ENCODE measurements at places on chromosomes 16 and 17. TPM values are rescaled to one million over a fixed set of nuclear protein-coding genes. Genes with fewer than 3 reads are reported as not detected.

GRCh38 chr16:50588276-50588675, 40.1 kb downstream of the NKD1 start:
- no peaks in the 10 kb centered on the region for H3K36me3 ChIP-seq
- DNase-seq = no peak
- H3K27me3 ChIP-seq = no peaks in the 10 kb centered on the region
- H3K4me1 ChIP-seq = no peaks in the 10 kb centered on the region
- H3K27ac ChIP-seq = no peak overlapping the region
- H3K4me3 ChIP-seq = no peak overlapping the region

DNA sequence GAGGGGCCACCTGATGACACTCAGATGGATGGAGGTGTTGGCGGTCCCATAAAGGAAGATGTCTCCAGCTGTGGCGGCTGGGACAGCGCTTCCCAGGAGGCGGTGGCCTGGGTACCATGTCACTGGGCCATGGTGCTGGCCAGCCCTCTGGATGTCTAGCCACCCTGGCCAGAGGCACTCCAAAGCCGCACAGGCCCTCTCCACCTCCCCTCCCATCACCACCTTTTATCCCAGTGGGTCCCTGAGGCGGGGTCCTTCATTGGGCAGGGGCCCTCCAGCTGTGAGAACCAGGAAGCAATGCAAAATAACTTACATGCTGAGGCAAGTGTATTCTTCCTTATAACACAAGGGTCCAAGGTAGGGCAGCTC, 23.1 kb downstream of the RAB11FIP4 start:
- no peaks in the 10 kb centered on the region for H3K36me3 ChIP-seq
- DNase-seq = no peak
- no peak overlapping the region for H3K4me3 ChIP-seq
- peaks cover 11% of the 10 kb centered on the region for H3K4me1 ChIP-seq
- no peak overlapping the region for H3K27ac ChIP-seq
- peaks cover 11% of the 10 kb centered on the region for H3K27me3 ChIP-seq

DNA sequence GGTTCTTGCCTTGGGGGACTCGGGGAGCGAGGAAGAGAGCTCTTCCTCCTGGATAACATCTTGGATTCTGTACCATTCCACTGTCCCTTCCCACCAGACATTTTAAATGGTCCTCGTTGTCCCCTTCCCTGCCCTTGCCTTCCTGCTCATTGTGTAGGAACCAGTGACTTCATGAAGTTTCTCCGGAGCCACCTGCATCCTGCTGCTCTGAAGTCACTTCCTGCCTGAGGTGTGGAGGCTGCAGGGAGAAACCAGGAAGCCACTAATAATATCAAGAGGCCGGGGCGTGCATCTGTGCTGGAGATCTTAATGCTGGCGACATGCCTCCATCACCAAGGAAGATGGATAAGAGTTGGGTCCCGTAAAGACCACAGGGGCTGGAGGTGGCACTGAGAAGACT, 6.2 kb upstream of the SLC16A13 start:
- no peaks in the 10 kb centered on the region for H3K27me3 ChIP-seq
- DNase-seq = no peak
- no peak overlapping the region for H3K4me3 ChIP-seq
- H3K4me1 ChIP-seq = peaks cover 10% of the 10 kb centered on the region
- H3K36me3 ChIP-seq = no peaks in the 10 kb centered on the region

GRCh38 chr17:74863420-74864296, 4.0 kb upstream of the GRIN2C start:
- H3K4me1 ChIP-seq = no peaks in the 10 kb centered on the region
- no peak overlapping the region for H3K4me3 ChIP-seq
- H3K36me3 ChIP-seq = peaks cover 13% of the 10 kb centered on the region
- H3K27ac ChIP-seq = no peak overlapping the region
- peaks cover 25% of the 10 kb centered on the region for H3K27me3 ChIP-seq

DLX4 gene
- total RNA-seq = 0.56 TPM

CMTM1 gene
- total RNA-seq = 2.1 TPM

- no peaks in the 10 kb centered on the region for H3K4me1 ChIP-seq
- H3K36me3 ChIP-seq = no peaks in the 10 kb centered on the region
- no peak overlapping the region for H3K27ac ChIP-seq
- H3K4me3 ChIP-seq = no peak overlapping the region
Measured at GRCh38 chr16:79217375-79218011, 383.0 kb downstream of the MAF start.

FADS6 gene
- not detected for total RNA-seq

GRCh38 chr17:31525801-31526549, 134.5 kb downstream of the RAB11FIP4 start:
- DNase-seq = peak; percentile 29
- H3K27ac ChIP-seq = no peak overlapping the region
- no peaks in the 10 kb centered on the region for H3K4me1 ChIP-seq
- H3K27me3 ChIP-seq = no peaks in the 10 kb centered on the region
- no peak overlapping the region for H3K4me3 ChIP-seq

GRCh38 chr17:74485022-74485743, 18.7 kb downstream of the CD300A start:
- no peaks in the 10 kb centered on the region for H3K4me1 ChIP-seq
- DNase-seq = no peak
- H3K27ac ChIP-seq = no peak overlapping the region
- no peaks in the 10 kb centered on the region for H3K36me3 ChIP-seq
- no peak overlapping the region for H3K4me3 ChIP-seq

KCNH4 gene
- not detected for total RNA-seq

DNA sequence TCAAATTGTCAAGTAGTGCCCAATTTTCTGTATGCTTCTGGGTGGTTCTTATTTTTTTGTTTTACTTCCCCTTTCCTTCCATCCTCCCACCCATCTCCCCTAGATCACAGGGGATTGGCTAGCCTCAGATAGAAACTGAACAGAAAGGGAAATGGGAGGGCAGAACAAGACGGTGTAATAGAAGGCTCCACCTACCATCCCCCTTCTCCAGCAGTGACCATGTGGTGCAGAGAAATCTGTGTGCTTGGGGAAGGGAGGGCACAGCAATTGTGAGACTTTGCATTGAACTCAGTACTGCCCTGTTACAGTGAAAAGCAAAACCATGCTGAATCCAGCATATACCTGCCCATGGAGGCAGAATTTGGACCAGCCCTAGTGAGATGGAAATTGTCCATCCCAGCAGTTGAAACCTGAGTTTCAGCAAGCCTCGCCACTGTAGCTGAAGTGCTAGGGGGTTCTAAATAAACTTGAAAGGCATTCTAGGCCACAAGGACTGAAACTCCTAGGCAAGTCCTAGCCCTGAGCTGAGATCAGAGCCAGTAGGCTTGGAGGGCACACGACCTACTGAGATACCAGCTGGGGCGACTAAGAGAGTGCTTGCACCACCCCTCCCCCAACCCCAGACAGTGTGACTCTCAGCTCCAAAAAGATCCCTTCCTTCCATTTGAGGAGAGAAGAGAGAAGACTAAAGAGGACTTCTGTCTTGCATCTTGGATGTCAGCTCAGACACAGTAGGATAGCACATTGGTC, 5.2 kb downstream of the SLFN11 start:
- H3K27ac ChIP-seq = no peak overlapping the region
- H3K4me3 ChIP-seq = no peak overlapping the region
- H3K36me3 ChIP-seq = no peaks in the 10 kb centered on the region
- DNase-seq = no peak
- peaks cover 95% of the 10 kb centered on the region for H3K27me3 ChIP-seq

- H3K27ac ChIP-seq = no peak overlapping the region
- DNase-seq = no peak
- no peak overlapping the region for H3K4me3 ChIP-seq
- H3K27me3 ChIP-seq = peaks cover 3% of the 10 kb centered on the region
- H3K36me3 ChIP-seq = no peaks in the 10 kb centered on the region
Measured at GRCh38 chr17:58272367-58273280, 8.1 kb downstream of the MPO start.

KCNG4 gene
- total RNA-seq = not detected

DNA sequence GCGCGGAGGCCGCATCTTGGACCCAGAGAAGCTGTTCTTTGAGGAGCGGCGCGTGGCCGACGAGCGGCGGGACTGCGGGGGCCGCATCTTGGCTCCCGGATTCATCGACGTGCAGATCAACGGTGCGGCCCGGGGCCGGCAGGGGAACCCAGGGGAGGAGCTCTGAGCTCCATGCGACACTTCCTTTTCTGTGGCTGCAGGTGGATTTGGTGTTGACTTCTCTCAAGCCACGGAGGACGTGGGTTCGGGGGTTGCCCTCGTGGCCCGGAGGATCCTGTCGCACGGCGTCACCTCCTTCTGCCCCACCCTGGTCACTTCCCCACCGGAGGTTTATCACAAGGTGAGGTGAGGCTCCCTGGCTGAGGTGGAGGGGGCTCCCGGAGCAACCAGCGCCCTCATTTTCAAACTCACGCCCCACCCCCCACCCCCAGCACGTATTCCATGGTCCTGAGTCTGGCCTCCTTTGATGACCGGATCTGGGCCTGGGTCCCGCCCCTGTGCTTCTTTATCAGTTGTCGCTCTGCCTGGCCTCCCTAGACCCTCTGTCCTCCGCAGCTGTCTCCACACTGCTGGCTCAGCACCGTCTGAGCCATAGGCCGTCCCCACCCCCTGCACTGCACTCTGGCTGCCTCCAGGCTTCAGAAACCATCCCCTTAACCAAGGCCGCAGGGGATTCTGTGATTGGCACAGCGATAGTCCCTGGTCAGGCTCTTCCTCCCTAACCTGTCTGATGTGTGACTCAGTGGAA, 787 bp downstream of the AMDHD2 start:
- H3K4me1 ChIP-seq = peaks cover 36% of the 10 kb centered on the region
- H3K27ac ChIP-seq = peak overlapping the region; percentile 35
- peaks cover 58% of the 10 kb centered on the region for H3K36me3 ChIP-seq
- H3K27me3 ChIP-seq = no peaks in the 10 kb centered on the region
- peak; percentile 57 for DNase-seq

DNA sequence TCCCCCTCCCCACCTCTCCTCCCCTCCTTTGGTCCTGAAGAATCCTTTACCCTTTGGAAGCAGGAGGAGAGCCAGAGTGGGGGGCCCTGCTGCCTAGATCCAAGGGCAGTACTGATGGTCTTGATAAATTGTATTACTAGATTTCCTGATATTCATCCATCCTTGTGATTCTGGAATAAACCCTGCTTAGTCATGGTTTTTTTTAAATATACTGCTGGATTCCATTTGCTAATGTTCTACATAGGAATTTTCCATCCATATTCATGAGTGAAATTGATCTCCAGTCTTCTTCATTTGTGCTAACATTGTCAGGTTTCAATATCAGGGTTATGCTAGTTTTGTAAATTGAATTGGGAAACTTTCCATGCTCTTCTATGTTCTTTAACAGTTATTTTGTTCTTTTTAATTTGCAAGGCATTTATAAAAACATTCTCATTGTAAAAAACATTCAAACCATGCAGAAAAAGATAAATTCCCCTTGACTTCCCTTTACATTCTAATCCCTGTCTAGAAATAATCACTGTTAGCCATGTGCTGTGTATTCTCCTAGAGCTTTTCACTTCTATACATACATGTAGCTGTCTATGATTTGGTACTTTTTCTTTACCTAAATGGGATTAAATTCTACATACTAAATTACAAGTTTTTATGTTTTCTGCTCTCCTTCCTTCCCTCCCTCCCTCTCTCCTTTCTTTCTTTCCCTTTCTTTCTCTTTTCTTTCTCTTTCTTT, 56.7 kb downstream of the CCDC42 start:
- H3K4me3 ChIP-seq = no peak overlapping the region
- H3K27ac ChIP-seq = no peak overlapping the region
- peaks cover 21% of the 10 kb centered on the region for H3K27me3 ChIP-seq
- H3K4me1 ChIP-seq = no peaks in the 10 kb centered on the region
- no peak for DNase-seq

- H3K27me3 ChIP-seq = no peaks in the 10 kb centered on the region
- H3K27ac ChIP-seq = no peak overlapping the region
- DNase-seq = no peak
- peaks cover 38% of the 10 kb centered on the region for H3K4me1 ChIP-seq
- H3K36me3 ChIP-seq = no peaks in the 10 kb centered on the region
Measured at GRCh38 chr16:51884773-51885172, 662.2 kb downstream of the TOX3 start.

GRCh38 chr16:84315422-84315821, 20.7 kb downstream of the WFDC1 start:
- peak; percentile 32 for DNase-seq
- H3K36me3 ChIP-seq = no peaks in the 10 kb centered on the region
- H3K4me3 ChIP-seq = no peak overlapping the region
- no peaks in the 10 kb centered on the region for H3K4me1 ChIP-seq

- peak overlapping the region; percentile 8 for H3K4me3 ChIP-seq
- H3K27me3 ChIP-seq = no peaks in the 10 kb centered on the region
- DNase-seq = peak; percentile 45
- no peaks in the 10 kb centered on the region for H3K36me3 ChIP-seq
Measured at GRCh38 chr16:88920618-88921590, 54.4 kb upstream of the PABPN1L start.

Data from MCF 10A (cell line).